ENCODE measurements at places on chromosomes 5 and 9.

- DNase-seq = no peak
These were observed 75.8 kb downstream of the INSYN2B start for GRCh38 chr5:169904508-169904907.

- DNase-seq = no peak
These were observed 49.8 kb upstream of the OLFM1 start for GRCh38 chr9:135037521-135038250.

- DNase-seq = no peak
These were observed 194.3 kb downstream of the ARHGEF28 start for GRCh38 chr5:73820326-73820725.

DNA sequence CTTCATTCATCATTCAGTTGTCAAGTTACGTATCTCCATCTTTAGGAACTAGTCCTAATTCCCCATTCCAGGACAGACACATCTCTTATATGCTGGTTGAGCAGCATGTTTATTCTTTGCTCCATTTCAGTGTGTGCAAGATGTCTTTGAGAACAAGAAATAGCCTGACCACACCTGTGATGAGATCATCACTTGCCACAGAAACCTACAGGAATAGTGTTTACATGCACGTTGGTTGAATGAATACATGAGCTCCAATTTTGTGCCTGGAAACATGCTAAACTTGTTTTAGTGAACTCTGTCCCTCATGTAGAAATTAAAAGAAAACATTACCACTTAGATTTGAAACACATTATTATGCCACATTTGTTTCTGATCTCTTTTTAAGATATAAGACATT, 489.1 kb downstream of the CDH18 start:
- no peak for DNase-seq

DNA sequence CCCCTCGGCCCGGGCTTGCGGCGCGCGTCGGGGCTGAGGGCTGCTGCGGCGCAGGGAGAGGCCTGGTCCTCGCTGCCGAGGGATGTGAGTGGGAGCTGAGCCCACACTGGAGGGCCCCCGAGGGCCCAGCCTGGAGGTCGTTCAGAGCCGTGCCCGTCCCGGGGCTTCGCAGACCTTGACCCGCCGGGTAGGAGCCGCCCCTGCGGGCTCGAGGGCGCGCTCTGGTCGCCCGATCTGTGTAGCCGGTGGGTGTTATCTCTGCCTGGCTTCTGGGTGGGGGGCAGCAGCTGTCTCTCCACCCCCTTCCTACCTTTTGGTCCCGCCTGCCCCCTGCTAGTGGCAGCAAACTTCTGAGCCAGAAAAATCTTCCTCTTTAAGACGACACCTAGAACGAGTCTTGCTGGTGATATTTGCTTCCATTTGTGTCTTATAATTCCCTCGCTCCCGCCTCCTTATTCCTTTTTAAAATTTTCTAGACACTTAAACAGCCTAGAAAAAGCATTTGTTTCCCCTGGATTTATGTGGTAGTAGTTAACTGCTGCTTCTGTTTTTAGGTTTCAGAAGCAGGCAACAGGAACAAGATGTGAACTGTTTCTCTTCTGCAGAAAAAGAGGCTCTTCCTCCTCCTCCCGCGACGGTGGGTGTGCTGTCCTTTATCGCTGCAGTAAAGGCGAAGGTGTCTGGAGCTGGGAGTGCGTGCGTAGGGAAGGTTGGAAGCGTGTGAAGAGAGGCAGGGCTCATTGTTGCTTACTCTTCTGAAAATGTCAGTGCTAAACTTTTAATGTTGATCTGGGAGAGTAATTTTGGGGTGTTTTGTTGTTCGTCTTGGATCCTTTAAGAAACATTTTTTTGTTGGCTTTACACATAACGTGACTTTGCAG, 554 bp downstream of the JAK2 start:
- no peak for DNase-seq

GRCh38 chr5:63613442-63613841, 348.8 kb downstream of the HTR1A start:
- no peak for DNase-seq

DNA sequence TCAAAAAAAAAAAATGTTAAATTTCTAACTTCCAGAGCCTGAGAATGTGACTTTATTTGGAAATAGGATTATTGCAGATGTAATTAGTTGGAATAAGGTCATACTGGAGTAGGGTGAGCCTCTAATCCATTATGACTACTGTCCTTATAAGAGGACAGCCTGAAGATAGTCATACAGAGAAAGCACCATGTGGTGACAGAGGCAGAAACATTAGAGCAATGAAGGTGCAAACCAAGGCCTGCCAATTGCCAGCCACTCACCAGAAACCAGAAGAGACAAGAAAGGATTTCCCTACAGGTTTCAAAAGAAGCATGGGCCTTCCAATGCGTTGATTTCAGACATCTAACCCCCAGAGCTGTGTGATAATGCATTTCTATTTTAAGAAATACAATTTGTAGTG, 659.2 kb upstream of the CHD1 start:
- DNase-seq = no peak

GRCh38 chr5:96816991-96817390, 9.2 kb upstream of the ERAP1 start:
- DNase-seq = no peak

- no peak for DNase-seq
These were observed 17.2 kb upstream of the WNK2 start for GRCh38 chr9:93166699-93167098.

- no peak for DNase-seq
These were observed 26.5 kb upstream of the DOCK2 start for GRCh38 chr5:169610606-169611005.

- no peak for DNase-seq
These were observed 68.6 kb upstream of the RNF130 start for GRCh38 chr5:180140079-180140554.

GRCh38 chr9:673966-674526, 167.5 kb upstream of the DMRT1 start:
- no peak for DNase-seq

- DNase-seq = no peak
These were observed 553 bp upstream of the FOXB2 start for GRCh38 chr9:77018969-77019235.

DNA sequence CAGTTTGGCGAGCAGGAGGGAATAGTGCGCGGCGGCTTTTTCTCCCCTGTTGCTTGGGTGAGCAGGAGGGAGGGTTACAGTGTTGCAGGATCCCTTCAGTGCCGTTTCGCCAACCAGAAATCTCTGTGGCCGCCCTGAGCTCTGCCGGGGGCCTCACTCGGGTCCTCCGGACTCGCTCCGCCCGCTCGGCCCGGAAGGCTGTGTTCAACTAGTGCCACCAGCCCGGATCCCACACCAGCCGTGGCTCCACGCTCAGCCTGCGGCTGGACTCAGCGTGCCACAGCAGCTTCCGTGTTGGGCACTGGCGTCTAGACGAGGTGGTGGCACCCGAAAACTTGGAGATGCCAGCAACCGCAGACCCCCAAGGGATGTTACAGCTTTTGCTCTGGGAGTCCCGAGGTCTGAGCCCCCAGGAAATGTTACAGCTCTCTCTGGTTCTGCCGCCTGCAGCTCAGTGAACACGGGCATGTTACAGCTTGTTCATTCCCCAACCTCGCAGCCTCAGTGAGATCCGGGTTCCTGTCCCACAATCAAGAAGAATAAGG, 16.0 kb upstream of the OR13C9 start:
- no peak for DNase-seq

DNA sequence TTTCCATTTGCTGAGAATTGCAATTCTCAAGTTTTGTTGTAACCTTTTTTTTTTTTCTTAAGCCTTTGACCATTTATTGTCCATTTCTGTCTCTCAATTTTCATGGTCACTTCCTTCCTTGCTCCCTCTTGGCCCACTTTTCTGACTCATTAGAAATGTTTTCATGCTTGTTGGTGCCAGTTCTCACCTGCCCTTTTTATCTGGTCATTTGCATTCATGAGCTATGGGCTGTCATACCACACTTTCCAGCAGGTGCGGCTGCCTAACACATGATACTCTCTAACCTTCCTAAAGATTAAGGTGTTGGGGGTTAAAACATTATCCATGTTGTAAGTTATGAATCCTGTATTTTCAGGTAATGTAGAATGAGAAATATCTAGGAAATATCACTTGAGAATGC, 150.5 kb upstream of the TLX3 start:
- no peak for DNase-seq

- no peak for DNase-seq
These were observed 601 bp upstream of the FAF2 start for GRCh38 chr5:176447591-176447977.

- DNase-seq = no peak
These were observed 121.4 kb upstream of the CACNA1B start for GRCh38 chr9:137756045-137756744.

- DNase-seq = no peak
These were observed 7.0 kb downstream of the UBE2QL1 start for GRCh38 chr5:6455571-6456200.

GRCh38 chr9:129840034-129840433, 4.8 kb downstream of the USP20 start:
- DNase-seq = no peak

DNA sequence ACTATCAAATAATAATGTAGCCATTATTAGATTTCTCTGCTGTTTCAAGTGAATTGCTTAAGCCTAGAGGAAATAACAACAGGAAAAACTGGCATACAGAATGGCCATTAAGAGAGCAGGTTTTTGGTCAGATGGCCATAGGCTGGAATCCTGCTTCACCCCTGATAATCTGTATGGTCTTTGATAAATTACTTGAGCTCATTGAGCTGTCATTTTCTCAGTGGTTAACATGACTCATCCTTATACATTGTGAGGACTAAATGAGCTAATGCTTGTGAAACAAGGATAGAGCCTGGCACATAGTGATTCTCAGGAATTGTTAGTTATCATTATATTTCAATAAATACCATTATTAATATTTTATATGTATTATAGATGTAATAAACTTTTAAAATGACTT, 516.5 kb downstream of the KIF4B start:
- DNase-seq = no peak

GRCh38 chr5:63919763-63920478, 42.3 kb downstream of the HTR1A start:
- DNase-seq = no peak

- DNase-seq = no peak
These were observed 120.5 kb downstream of the PAX5 start for GRCh38 chr9:36913393-36914211.

- no peak for DNase-seq
These were observed 49.1 kb downstream of the NXNL2 start for GRCh38 chr9:88583901-88584596.

DNA sequence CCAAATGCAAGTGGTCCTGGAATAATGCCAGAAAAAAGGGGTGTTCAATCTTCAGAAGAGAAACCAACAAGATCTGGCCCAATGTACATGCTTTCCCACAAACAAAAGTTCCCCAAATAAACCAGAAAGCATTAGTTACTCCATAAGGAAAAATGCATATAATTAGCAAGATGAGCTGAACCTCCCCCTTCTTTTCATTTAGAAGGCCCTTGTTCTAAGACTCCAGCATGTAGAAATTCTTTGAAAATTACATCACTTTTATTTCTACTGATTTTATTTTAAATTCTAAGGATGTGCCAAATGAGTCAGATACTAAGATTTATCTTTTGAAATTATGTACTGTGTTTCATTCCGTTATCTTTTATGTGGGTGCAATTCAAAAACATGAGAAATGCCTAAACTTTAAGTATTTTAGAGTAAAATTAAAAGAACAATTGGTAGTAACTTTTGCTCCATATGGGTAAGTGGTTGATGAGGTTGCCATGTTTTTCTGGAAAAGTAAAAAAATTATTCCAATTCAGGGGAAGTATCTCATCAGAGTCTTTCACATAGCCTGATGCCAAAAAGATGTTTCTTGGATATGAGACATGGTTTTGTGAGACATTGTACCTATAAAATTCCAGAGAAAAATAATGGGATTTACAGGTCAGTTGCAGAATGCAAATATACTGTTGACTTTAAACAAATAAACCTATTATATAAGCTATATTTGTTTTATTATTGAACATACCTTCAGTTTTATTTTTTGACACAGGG, 106.5 kb upstream of the CCDC112 start:
- no peak for DNase-seq

DNA sequence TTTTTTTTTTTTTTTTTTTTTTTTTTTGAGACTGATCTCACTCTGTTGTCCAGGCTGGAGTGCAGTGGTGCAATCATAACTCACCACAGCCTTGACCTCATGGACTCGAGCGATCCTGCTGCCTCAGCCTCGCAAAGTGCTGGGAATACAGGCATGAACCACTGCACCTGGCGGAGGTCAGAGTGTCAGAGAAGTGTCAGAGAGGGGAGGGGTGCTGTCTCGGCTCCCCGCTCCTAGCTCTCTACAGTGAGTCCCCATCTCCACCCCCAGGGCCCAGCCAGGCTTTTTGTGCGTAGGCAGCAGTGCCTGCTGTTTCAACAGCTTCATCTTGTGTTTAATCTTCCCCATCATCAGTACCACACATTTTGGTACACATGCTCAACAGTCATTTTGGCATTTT, 38.3 kb downstream of the SAR1B start:
- no peak for DNase-seq
